ENCODE measurements at places on chromosomes 4 and X.

GRCh38 chrX:18617407-18617750 is 54.5 kb downstream of the RS1 start:
- DNase-seq, result no peak

DNA sequence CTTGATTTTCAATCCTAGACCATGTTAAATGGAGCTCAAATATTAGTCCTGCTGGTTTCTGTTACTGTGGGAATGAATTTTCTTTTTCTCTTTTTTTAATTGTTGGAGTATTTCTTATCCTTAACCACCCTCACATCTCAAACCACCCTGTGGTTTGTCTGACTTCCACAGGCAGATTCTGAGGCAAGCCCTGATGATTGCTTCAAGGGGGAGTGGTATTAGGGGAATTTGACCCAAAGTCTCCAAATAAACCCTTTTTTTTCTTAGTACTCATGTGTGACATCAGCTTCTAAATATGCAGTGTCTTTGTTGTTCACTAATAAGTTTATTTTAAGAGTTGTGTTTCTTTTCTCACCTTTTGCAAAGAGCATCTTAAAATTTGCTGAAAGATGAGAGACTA is 810.3 kb downstream of the IL1RAPL1 start:
- no peak for DNase-seq

DNA sequence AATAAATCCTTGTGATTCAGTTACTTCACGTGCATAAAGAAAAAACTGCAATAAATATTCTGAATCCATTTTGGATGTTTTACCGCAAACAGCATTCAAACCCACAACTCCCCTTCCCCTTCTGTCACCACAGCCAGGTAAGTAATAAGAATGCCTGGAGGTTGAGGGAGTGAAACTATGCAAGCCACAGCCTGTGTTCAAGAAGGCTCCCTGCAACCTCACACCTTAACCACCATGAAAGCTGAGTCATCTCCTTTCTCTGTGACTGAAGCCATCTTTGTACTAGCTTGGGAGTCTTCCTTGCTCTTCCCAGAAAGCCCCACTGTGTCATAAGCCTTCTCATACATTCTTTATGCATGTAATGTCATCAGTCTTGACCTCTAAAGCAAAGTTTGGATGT is 297.0 kb upstream of the PUDP start:
- no peak for DNase-seq

GRCh38 chr4:134544303-134544770 is 342.7 kb upstream of the PABPC4L start:
- no peak for DNase-seq

DNA sequence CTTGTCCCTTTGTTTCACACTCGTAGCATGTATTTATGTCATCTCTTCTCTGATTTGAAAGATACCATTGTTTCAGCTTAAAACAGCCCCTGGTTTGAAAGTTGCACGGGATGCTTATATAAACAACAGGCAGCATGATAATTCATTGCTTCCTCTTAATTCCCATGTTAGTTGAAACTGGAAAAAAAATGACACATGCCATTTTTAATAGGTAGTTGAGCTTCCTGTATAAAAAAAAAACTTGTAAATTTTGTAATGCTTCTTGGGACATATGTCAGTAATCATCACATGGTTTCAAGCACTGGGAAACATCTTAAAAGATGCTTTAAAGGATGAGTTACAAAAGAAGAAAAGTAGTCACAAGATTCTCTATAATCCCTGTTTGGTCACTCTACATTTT is 243.0 kb downstream of the PALLD start:
- no peak for DNase-seq

DNA sequence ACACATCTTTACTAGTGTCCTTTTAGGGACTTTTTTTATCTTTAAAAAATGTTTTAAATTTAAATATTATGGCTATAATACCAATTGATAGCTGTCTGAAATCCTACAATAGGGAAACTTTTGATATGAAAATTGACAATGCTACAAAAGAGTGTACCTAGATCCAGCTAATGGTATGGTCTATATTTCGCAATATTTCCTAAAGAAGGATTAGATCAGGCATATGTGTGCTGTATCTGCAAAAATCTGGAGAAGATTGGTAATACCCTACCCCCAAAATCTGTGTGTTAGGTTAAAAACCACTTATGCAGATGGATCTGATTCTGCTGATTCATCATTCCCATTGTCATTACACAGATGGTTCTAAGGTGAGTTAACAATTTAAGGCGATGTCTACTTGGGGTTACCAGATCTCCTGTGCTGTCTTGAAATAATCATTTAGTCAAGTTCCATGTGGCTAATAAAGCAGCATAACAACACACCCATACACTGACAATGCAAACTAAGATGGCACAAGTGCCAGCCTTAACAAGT is 137.1 kb downstream of the GASK1B start:
- DNase-seq, result no peak

GRCh38 chrX:149630681-149631233 is 835 bp downstream of the TMEM185A start:
- DNase-seq, result peak; percentile 20

DNA sequence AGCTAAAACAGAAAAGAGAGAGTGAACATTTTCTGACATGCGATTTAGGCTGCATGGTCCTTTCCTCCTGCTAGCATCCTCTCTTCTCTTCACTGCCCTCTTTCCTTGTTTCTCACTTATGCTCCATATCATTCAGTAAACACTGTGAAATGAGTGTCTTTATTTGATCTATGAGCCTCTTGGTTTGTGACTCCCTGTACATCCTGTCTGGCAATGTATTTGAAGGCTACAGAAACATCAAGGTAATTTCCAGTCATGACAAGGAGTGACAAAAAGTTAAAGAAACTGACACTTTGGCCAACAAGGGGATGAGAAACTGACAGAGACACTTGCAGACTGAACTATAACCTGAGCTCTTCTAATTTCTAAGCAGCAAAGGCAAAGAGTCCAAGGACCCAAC is 8.7 kb downstream of the FTHL17 start:
- DNase-seq, result no peak

DNA sequence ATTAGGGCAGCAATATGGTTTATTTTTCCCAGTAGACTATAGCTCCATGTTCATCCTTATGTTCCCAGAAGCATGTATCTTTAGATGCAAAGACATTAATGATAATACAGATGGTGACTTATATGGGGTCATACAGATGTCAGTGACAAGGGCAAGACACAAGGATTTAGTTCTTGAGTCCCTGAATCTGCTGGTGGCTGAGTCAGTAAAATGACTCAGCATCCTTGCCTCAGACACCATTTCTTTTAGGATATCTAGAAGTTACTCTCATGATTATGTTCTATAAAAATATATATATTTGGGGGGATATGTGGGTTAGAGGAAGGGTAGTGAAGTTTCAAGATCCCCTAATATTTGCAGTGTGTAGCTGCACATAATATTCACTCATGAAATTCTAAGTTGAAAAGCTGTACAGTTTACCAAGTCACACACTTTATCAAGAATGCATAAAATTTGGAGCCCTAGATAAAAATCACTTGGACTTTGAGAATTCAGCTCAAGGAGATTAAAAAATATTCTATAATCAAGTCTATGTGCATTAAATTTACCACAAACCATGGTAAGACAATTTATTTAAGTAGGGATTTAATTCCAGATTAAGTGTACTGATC is 101.9 kb downstream of the LNX1 start:
- DNase-seq, result no peak

DNA sequence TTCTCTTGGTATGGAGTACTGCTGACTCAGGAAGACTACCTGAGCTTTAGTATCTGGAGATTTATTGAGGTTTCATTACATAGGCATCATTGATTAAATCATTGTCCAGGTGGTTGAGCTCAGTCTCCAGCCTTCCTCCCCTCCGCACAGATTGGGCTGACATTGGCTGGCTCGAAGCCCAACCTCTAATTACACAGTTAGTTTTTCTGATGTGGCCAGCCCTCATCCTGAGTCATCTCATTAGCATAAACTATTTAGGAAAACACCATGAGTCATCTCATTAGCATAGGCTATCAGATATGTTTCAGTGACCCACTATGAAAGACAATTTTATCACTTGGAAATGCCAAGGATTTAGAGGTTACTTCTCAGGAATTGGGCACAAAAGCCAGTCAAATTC is 93.9 kb upstream of the ANKRD50 start:
- DNase-seq, result no peak

DNA sequence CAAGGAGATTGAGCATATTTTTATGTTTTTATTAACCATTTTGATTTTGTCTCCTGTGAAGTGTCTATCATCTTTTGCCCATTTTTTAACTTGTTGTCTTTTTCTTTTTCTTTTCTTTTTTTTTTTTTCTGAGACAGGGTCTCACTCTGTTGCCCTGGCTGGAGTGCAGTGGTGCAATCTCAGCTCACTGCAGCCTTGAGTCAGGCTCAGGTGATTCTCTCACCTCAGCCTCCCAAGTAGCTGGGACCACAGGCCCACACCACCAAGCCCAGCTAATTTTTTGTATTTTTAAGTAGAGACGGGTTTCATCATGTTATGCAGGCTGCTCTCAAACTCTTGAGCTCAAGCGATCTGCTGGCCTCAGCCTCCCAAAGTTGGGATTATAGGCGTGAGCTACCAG is 4.6 kb upstream of the ADD1 start:
- no peak for DNase-seq

DNA sequence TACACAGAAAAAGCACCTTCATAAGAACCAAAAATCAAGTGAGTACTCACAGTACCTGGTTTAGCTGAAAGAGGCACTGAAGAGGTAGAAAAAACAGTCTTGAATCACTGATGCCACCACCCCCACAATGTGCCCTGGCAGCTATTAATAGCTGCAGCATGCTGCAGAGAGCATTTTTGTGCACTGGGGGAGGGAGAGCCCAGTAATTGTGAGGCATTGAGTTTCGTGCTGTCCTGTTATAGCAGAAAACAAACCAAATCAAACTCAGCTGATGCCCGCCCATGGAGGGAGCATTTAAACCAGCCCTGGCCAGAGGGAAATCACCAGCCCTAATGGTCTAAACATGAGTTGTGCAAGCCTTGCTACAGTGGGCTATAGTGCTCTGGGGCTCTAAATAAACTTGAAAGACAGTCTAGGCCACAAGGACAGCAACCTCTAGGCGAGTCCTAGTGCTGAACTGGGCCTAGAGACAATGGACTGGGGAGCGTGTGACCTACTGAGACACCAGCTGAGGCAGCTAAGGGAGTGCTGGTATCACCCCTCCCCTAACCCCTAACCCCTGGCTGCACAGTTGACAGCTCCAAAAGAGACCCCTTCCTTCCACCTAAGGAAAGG is 106.3 kb upstream of the TMLHE start:
- no peak for DNase-seq

DNA sequence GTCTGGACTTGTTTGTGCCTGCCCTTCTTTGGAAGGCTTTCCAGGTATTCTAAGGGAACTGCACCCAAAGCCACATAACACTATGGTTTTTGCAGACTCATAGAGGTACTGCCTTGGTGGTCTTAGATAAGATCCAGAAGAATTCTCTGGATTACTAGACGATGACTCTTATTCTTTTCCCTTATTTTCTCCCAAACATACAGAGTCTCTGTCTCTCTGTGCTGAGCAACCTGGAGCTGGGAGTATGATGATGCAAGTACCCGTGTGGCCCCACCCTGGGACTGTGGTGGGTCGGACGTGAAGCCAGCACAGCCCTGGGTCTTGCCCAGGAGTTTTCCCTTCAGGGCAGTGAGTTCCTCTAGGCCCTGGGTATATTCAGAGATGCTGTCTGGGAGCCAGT is 1342.4 kb upstream of the TENM3 start:
- no peak for DNase-seq

- no peak for DNase-seq
Observed at GRCh38 chr4:15878011-15878410, 60.5 kb downstream of the FGFBP1 start.

- DNase-seq, result peak; percentile 26
Observed at GRCh38 chr4:77465271-77465670, 140.3 kb upstream of the CXCL13 start.

DNA sequence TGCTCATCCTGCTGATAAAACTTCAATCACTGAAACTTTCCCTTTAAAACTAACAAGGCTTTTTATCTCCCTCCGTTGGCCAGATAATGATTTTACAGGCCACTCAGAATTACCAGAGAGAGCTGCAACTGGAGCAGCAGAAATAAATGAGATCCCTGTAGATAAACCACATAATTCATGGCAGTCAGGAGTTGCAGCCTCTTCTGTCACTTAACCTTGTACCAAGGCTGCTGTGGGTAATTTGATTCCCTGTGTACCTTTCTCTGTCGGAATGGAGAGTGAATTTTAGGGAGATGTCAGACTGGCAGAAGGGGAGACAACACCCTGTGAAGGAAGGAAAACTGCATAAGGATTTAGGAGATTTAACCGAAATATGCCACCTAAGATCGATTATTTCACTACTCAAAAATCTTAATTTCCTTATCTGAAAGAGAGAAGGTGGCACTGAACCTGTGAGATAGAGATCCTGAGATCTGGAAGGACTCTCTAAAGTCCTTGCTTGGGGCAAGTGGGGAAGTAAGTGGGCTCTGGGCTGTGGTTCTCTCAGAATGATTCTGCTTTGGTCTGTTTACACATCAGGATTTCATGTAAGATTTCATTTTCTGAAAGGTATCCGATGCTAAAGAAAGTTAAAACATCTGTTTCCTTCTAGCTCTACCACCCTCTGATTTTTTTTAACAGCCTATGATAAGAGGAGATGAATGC is 14.3 kb upstream of the TSPAN5 start:
- DNase-seq, result no peak

DNA sequence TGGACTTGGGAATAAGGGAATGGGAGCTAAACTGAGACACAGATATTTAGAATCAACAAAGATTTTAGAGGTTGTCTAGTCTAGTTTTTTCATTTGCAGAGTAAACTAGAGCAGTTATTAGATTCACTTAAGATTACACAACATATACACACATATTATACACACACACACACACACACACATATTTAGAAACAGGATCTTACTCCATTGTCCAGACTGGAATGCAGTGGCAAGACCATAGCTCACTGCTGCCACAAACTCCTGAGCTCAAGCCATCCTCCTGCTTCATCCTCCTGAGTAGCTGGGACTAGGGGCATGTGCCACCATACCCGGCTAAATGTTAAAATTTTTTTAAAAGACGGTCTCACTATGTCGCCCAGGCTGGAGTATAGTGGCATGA is 127.8 kb downstream of the TSPAN5 start:
- DNase-seq, result no peak

DNA sequence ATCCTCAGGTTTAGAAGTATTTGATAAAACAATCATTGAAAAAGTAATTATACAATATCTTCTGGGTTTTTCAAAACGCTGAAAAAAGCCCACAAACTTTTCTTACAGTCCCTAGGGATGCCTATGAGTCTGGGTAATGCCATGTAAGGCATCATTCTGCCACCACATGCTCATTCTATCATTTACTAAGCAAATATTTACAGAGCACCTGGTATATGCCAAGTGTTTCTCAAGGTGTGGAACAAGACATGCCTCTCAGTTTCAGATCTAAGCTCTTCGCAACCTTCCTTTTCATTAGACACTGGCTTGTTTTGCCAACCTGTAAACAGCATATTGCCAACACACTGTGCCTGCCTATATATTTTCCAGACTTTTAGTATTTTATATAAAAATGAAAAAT is 17.7 kb downstream of the MID1 start:
- DNase-seq, result no peak

Measured in Kasumi-1 (cell line).